SK-N-SH treated with all-trans-retinoic acid at 6 μM for 48 hours (cell line): ENCODE measurements at places on chromosomes 12 and 14.

DNA sequence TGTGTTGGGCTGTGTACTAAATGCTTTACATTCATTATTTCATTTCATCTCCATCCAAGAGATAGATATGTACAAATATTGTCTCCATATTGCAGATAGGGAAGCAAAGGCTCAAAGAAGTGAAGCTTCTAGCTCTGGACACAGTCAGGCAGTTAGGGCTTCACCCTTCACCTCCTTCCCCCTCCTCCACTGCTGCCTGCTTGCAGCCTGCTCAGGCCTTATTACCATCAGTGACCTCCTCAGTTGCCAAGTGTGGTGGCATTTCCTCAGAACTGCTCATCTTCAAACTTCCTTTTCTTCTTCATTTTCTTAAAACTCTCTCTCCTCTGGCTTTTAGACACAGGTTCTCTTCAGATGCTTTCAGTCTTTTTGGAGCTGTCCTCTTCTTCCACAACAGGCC, 4.7 kb upstream of the GPATCH2L start:
- ATAC-seq = no peak

- ATAC-seq = no peak
Measured at GRCh38 chr12:6074427-6074826, 50.0 kb downstream of the VWF start.

- ATAC-seq = no peak
Measured at GRCh38 chr12:1918081-1918883, at the start of gene CACNA2D4. TSS of gene CACNA2D4 (minus strand) at chr12:1918652. CDS start at chr12:1918473, 179 bp downstream.

DNA sequence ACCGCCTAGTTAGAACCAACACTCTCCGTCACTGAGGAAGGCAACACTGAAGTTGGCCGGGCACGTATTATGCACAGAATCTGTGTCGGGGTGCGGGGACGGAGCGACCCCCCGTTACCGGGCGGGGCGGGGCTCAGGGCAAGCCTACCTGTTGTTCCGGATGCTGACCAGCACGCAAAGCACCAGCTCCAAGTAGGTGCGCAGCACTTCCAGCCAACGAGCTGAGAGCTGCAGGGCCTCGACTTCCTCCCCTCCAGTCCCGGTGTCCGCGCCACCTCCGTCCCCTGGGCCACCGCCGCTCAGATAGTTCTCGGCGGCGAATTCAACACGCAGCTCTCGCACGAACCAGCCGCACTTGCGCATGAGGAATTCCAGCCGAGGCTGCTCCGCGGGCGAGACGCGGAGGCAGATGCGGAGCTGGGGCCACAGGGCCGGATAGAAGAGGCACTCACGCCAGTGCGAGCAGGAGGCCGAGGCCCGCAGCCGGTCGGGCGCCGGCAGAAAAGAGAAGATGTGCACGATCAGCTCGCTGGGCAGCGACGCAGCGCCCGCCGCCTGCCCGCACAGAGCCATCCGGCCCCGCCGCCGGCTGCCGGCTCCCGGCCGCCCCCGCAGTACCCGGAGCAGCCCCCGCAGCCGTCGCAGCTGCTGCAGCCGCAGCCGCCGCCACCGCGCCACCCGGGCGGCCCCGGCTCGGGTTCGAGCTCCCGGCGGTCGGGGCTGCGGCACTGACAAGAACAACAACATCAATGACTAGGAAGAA, 636 bp downstream of the FBXO33 start:
- ATAC-seq = peak; percentile 3; the same call in 2 of the 3 replicates

DNA sequence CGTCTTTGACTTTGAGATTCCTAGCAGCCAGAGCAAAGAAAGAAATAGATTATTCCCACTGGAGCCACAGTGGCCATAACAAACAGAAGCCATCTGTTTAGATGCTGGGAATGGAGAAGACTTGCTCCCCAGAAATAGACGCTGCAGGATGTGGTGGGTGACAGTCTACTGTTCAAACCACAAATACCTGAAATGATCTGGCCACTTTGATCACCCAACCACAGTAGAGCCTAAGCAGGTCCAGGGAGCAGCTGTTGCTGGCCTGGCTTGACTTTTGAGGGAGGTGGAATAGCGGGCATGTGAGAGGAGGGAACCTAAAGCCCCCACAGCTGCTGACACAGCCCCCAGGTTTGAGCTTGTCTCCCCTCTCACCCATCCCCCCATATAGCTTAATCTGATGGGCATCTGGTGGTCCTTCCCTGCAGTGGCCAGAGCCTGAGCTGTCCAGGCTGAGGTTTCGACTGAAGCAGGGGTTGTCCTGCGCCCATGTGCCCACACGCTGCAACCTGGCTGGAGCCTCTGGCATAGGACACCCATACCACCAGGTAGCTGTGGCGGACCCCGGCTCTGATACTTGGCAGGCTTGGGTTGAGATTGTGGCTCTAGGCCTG, 38.7 kb downstream of the SH2B3 start:
- ATAC-seq = no peak

GRCh38 chr12:57965766-57966165, 24.4 kb downstream of the ATP23 start:
- ATAC-seq = no peak

DNA sequence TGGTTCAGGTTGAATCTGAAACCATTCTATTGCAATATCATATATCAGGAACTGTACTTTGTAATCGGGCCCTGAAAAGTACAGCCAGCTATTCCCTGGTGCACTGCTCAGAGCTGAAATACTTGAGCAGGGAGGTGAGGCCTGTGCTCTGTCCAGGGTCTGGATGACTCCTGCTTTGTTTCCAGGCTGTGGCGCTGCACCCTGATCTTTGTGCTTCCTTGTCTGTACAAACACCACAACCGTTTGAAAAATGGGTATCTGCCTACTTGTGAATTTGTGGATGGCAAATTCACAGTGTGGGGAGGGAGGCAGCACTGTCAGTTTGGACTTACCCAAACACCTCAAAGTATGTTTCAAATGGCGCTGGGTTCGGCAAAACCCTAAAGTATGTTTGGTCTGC, 155.4 kb upstream of the FAR2 start:
- ATAC-seq = no peak

DNA sequence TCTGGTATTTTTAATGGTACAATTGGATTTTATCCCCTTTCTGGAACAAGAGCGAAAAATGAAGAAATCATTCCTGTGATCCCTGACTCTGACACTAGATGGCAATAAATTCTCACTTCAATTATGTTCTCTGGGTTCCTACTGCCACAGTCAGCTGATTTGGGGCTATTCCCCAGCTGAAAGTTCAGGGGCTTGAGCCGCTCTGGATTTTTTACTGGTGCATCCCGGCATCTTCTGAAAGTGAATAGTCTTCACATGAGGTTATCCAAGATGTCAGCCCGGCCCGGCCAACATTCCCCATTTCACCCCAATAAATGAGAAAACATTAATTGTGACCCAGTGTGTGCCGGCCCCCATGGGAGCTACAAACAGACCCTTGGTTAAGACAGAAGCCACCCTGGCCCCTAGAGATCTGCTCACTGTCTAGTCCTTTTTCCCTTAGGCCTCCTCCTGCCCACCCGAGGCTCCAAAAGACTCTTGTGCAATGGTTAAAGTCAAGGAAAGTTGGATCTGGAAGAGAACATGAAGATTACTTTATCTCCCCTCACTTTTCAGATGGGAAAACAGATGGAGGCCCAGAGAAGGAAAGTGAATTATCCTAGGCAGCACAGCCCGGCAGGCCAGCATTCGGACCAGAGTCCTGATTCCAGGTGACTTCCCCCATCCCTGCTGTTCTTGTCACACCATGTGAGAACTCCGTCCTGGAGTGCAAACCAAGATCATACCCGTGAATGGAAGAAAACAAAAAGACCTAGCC, 20.8 kb downstream of the CKAP4 start:
- peak; percentile 73 for ATAC-seq

GRCh38 chr14:65231286-65231980, 129.1 kb upstream of the MAX start:
- ATAC-seq = no peak

GRCh38 chr14:77640756-77641533, 24.5 kb upstream of the SPTLC2 start:
- ATAC-seq = peak; percentile 68

GRCh38 chr12:110906516-110906915, 13.9 kb downstream of the MYL2 start:
- no peak for ATAC-seq

GRCh38 chr14:62103464-62103863, 341.2 kb downstream of the SNAPC1 start:
- no peak for ATAC-seq

DNA sequence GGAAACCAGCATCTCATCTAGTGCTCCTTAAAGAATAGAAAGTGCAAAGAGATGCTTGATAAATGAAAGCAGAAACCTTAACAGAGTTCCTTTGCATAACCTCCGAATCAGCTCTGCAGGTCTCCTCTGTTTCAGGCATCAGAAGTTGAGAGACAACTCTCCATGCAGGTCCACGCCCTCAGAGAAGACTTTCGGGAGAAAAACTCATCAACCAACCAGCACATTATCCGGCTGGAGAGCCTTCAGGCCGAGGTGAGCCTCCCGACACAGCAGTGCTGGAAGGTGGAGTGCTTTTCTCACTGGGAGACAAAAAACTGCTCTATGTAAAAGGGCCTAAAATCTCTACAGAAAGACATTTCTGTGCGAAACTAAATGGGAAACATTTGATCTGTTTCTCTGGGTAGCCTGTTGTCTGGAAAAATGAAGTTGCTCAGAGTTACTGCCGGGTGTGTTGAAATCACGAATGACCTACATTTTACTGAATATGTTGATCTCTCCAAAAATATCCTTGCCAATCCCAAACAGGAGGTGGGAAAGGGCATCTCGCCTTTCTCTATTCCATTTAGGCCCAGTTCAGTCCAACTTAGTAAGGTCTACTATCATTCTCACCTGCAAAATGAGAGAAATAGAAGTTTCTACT, 54.9 kb downstream of the RAB35 start:
- ATAC-seq = no peak

- ATAC-seq = no peak
Measured at GRCh38 chr14:100560471-100560870, 26.7 kb downstream of the BEGAIN start.

DNA sequence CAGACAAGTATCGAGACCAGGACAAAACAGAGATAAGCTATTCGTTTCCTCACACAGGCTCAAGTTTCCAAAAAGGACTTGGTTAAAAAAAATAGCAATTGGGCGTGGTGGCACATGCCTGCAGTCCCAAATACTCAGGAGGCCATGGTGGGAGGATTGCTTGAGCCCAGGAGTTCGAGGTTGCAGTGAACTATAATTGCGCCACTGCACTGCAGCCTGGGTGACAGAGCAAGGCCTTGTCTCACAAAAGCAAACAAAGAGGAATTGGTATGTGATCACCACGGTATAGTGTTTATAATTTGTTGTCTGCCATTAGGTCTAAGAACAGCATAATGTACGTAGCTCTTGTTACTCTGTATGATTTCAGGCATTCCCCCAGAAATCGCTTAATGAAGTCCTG, 175.3 kb downstream of the DERA start:
- no peak for ATAC-seq

- ATAC-seq = no peak
Measured at GRCh38 chr14:73722581-73722980, 8.4 kb upstream of the PNMA1 start.

DNA sequence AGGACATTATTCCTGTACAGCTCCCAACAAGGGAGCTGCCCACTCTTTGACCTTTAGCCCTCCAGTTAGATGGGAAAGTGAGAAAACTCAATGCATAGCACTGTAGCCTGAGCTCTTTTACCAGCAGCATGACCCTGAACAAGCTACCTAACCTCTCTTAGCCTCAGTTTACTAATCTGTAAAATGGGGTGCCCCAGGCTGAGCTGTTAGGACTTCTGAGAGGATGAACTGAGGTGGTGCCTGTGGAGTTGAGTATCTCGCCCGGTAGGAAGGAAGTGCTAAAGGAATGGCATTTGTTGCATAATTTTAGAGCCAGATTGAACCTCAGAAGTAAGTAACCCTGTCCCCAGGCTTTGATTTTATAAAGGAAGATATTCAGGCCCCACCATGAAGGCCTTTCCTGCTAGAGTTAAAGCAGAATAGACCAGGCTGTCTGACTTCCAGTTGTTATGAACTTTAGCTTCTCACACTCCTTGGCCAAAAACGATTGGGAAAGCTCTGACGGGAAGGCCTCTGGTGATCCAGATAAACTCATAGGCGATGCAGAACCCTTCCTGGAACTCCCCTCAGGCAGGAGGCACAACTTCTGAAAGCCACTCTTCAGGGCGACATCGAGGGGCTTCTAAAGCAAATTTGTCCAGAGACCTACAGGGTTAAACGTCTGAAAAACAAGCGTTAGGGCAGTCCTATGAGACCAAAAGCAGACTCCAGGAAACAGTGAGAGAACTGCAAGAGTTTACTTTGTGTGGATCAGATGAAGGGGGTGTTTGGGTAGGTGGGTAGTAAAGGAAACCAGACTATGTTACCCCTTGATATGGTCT, 2.5 kb upstream of the SERPINA10 start:
- no peak for ATAC-seq

GRCh38 chr12:67415473-67415872, 146.3 kb downstream of the CAND1 start:
- ATAC-seq = peak; percentile 84

GRCh38 chr12:93793983-93794382, 116.8 kb downstream of the CRADD start:
- ATAC-seq = no peak

- no peak for ATAC-seq
Measured at GRCh38 chr14:69612783-69613130, 1.4 kb downstream of the SUSD6 start.

GRCh38 chr14:105223260-105223659, 25.1 kb upstream of the BTBD6 start:
- no peak for ATAC-seq

GRCh38 chr14:77882098-77882497, 82.2 kb downstream of the ADCK1 start:
- peak; percentile 75 for ATAC-seq
